Brain pericyte (primary cell): ENCODE measurements at places on chromosomes 7 and 10.

DNA sequence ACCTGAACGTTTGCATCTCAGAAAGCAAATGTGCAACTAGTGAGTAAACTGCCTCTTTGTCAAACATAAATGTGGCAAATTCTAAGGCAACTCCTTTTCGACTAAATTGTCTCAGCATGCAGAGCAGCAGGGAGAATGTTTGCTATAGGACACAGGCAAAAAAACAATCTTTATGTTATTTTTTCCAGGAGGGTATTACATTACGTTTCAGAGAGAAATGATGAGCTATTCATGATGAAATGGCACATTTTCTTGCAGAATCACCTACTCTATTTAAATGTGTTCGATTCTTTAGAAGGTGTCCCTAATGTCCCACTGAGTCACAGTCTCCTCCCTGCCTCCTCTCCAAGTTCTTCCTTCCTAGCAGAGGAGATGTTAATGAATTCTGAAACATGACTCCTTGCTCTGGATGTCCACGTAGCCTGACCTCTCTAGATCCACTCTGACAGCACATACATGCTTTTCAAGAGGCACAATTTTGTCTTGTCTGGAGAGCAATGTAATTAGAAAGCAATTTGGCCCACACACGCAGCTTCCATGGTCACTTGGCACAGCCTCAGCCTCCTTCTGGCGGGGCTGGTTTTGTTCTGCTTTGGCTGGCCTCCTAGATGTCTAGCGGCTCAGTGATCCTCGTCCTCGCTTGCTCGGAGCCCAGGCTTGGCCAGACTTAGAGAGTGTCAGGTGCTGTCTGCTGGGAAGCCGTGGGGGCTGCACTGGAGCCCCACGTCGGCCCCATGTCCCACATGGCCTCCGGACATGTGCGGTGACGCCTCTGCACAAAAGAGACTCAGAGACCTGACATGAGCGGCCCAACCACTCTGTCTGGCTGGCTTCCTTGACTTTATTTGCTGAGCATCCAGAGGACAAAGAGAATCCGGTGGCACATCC lies 125.7 kb upstream of the ZNF438 start:
- DNase-seq = peak; percentile 40

- no peak for DNase-seq
Measured at GRCh38 chr10:82267960-82268359, 393.0 kb downstream of the NRG3 start.

GRCh38 chr7:92648067-92648466 lies 57.9 kb upstream of the FAM133B start:
- no peak for DNase-seq

DNA sequence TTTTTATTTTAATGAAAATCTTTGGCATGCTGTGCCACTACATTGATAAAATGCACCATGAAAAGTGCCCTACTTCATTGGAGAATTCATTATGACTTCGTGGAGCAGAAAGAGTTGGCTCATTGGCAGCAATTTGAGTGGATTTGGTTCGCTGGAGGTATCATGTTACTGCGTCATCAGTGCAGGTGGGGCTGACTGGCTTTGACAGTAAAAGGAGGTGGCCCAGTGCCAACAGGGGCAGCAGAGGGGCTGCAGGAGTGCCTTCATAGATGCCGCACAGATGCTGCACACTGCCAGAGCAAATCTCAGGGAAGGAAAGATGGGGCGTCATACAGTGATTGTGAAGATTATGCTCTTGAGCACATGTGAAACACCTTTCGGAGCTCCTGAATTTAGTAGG lies 22.2 kb downstream of the FZD1 start:
- no peak for DNase-seq

- no peak for DNase-seq
Measured at GRCh38 chr10:71696628-71697326, 22.8 kb downstream of the C10orf105 start.

GRCh38 chr10:59093461-59093860 lies 83.0 kb upstream of the PHYHIPL start:
- DNase-seq = no peak

- no peak for DNase-seq
Measured at GRCh38 chr7:82249979-82250378, 193.6 kb downstream of the CACNA2D1 start.

DNA sequence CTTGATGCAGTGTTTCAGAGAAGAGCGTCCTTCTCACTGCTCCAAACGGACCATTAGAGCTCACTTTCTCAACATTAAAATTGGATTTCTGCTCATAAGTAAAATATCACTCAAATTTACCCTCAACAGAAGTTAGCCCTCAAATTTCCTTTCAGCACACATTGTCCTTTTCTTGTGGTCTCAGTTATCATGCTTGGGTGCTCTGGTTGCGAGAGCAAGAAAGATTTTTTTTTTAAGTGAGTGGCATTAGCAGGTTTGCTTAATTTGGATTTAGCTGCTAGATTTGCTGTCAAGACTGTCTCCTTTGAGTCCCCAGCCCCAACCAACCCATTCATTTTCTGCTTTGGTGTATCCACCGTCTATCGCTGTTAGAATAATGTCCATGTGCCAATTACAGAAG lies 2.6 kb upstream of the CH25H start:
- no peak for DNase-seq

DNA sequence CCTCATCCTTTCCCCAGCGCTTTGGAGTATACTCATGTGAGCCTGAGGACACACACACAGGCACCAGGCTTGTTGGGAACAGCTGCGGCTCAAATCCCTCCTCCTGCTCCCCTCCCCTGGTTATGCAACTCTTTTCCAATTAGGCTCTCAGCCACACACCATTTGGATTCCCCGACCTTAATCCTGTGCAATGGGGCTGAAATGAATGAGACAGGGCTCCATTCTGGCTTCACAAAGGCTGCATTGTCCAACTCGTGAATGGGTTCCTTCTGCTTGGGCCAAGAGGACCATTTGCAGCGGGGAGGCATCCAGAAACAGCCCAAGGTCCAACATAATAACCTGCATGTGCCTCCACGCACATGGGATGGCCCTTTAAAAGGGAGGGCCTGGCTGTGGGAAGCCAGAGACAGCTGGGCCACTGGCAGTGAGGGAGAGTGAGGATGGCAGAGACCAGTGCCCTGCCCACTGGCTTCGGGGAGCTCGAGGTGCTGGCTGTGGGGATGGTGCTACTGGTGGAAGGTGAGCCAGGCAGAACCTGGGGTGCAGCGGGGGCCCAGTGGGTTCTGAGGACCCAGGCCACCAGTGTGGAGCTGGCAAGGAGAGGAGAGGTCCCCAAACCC lies at the start of gene RGR:
RGR (plus strand) TSS at position 403 of the 620 bp plus-strand sequence; CDS start at position 441, 38 bp downstream.
- DNase-seq = no peak

DNA sequence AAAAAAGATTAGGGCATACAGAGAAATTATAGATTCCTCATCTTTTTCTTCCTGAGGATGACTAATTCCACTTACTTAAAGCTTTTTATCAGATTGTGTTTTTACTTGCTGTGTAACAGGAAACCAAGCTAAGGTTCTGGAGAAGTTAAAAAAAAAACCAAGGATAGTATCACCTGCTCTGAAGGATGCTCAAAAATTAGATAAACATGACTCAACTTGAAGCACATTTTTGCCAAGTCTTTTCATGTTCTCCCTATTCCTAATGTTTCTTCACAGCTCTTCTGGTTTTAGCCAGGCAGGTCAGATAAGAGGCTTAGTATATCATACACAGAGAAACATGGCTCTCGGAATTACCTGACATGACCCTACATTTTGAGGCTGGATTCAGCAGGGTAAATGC lies 90.3 kb downstream of the CPEB3 start:
- no peak for DNase-seq

DNA sequence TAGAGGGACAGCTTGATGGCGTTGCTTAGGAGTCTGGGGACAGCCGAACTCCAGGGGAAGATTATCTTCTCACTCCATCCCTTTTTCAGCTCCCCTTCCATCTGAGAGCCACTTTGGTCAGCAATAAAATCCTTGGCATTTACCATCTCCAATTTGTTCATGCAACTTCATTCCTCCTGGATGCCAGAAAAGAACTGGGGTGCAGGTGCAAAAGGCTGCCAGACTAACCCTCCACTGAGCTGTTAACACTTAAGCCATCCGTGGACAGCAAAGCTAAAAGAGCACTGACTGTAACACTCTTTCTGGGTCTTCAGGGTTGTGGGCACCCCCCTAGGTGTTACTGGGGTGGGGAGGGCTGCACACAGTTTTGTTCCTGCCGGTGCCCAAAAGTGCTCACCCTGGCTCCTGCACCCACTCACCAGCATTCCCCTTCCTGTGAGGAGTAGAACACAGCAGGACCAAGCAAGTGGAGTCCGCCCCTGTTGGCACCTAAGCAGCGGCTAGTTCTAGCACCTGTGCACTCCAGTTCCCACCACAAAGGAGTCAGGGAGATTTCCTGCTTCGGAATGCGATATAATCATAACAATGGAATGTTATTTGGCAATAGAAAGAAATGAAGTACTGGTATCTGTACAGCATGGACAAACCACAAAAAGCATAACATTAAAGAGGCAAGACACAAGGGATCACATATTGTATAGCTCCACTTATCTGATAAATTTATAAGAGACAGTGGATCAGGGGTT lies 95.1 kb downstream of the NPY start:
- no peak for DNase-seq

GRCh38 chr10:131689016-131689415 lies 211.8 kb upstream of the PPP2R2D start:
- DNase-seq = no peak

GRCh38 chr7:27386581-27386980 lies 144.0 kb downstream of the EVX1 start:
- no peak for DNase-seq

DNA sequence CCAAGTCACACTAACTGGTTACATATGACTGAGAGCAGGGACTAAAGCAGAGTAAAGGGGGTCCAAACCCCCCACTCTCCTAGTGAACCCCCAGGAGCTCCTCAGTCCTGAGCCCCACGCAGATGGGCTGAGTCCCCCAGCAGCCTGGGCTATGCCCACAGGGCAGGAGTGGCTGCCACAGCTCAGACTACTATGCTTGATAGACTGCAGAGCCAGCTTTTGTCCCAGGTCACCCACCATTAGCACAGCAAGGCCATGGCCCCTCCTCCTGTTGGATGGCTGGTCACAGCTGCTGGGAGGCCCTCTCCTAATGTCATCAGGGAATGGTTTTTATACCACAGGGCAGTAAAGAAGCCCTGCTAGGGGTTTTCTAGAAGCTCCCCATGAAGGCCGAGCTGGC lies 46.3 kb upstream of the FGFR2 start:
- no peak for DNase-seq

- no peak for DNase-seq
Measured at GRCh38 chr7:22732556-22733126, 5.6 kb downstream of the IL6 start.

- no peak for DNase-seq
Measured at GRCh38 chr7:157436763-157437480, 100.1 kb downstream of the DNAJB6 start.

DNA sequence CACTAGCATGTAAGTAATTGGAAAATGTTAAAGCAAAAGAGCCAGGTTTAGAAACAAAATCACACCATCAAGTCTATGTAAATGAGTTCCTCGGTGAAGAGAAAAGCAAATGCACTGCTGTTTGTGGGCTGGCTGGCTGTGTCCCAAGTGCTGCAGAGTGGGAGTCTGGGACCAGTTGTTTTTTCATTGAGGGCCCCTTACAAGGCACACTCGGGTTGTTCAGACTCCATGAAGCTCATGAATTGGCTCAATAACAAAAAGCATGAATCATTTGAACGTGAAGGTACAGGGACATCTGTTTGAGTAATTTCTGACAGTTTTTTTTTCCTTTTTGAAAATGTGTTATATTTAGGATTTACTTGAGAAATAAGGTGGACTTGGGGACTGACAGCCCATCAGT lies 28.0 kb downstream of the GRK5 start:
- no peak for DNase-seq
